BE2C (cell line): ENCODE measurements at places on chromosomes 12 and 14.
A peak's percentile ranks its signal among the peaks of the same experiment; 100 is the strongest.

GRCh38 chr12:64154677-64155076, 67.4 kb downstream of the KICS2 start:
- no peak for DNase-seq

- DNase-seq, result peak; percentile 55
These were observed 213.5 kb upstream of the KRR1 start for GRCh38 chr12:75724928-75725312.

DNA sequence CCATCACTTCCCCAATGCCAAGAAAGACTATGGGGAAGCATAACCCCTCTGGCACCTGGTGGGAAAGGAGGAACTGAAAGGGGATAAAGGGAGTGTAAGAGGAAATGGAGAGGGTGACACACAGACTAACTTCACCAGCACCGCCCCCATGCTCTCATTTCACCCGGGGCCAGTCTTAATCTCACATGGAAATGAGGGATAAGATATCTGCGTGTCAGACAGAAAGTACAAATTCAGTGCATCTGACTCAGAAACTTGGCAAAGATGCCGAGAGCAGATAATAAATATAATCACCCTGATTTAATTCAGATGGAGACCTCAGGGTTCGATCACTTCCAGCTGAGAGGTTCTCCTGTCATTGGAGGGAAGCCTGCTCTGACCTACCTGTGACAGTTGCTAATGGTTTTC, 191.6 kb downstream of the DUSP6 start:
- DNase-seq, result peak; percentile 8

GRCh38 chr14:55500219-55500701, 59.8 kb upstream of the TBPL2 start:
- DNase-seq, result no peak

DNA sequence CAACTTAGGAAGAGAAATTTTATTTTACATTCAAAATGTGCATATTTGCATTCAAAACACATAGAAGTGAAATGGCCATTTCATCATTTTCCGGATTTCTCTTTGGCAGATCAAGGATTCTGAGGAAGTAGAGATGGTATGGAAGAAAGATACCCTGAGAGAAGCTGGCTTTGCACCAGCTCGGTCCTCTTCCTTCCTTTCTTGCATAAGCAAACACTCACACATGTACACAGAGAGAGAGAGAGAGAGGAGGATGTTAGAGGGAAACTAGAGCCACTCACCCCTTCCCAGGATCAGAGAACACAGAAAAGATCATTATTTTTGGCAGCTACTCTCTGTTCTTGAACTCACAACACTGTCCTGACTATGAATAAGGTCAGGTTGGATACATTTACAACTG, 15.6 kb upstream of the PLEKHD1 start:
- DNase-seq, result no peak
